Stimulated activated CD4-positive, alpha-beta T cell treated with anti-CD3 and anti-CD28 coated beads, Interleukin-1b, Interleukin-23, amount 100 ng/mL, for 1 hour (primary cell): ENCODE measurements at places on chromosomes 1 and 21.

GRCh38 chr1:38455829-38456530 is 403.6 kb downstream of the RRAGC start:
- no peak for DNase-seq

- no peak for DNase-seq
Observed at GRCh38 chr1:180937012-180937372, 24.3 kb downstream of the KIAA1614 start.

- no peak for DNase-seq
Observed at GRCh38 chr1:60637651-60638050, 444.7 kb upstream of the NFIA start.

GRCh38 chr1:152626744-152627143 is 3.8 kb upstream of the LCE3A start:
- no peak for DNase-seq

- no peak for DNase-seq
Observed at GRCh38 chr1:17633654-17634053, 94.2 kb downstream of the ARHGEF10L start.

- no peak for DNase-seq
Observed at GRCh38 chr1:200176798-200177197, 149.3 kb downstream of the NR5A2 start.

DNA sequence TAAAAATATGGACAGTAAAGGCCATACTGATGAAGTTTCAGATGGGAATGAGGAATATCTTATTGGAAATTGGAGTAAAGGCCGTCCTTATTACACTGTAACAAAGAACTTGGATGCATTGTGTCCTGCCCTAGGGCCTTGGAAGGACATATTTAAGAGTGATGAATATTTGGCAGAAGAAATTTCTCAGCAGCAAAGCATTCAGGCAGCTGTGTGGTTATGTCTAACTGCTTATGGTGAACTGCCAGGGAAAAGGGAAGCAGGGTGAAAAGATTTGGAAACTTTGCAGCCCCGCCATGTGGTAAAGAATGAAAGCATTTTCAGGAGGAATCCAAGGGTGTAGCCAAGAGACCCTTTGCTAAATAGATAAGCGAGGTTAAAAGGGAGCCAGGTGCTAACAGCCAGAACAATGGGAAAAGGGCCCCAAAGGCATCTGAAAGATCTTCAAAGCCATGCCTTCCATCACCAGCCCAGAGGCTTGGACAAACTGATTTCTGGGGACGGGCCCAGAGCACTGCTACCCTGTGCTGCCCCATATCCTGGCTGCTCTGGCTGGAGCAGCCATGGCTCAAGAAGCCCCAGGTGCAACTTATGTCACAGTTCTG is 200.0 kb downstream of the PTPRU start:
- DNase-seq: no peak

- DNase-seq: no peak
Observed at GRCh38 chr1:231821281-231821680, 194.7 kb downstream of the DISC1 start.

DNA sequence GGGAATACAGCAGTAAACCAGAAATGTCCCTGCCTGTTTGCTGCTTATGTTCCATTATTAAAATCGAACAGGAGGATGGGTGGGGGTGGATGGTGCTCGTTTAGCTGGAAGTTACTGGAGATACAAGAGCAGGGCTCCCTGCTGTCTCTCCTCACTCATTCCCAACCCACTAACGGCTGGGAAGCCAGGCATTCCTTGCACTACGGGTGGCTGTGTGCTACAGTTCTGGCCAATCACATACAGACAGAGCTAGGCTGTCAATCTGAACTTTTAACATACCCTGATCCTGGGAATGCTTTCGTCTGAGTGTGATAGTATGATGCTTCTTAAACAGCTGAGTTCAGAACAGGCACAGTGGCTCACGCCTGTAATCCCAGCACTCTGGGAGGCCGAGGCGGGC is 7.0 kb downstream of the SIPA1L2 start:
- DNase-seq: no peak

DNA sequence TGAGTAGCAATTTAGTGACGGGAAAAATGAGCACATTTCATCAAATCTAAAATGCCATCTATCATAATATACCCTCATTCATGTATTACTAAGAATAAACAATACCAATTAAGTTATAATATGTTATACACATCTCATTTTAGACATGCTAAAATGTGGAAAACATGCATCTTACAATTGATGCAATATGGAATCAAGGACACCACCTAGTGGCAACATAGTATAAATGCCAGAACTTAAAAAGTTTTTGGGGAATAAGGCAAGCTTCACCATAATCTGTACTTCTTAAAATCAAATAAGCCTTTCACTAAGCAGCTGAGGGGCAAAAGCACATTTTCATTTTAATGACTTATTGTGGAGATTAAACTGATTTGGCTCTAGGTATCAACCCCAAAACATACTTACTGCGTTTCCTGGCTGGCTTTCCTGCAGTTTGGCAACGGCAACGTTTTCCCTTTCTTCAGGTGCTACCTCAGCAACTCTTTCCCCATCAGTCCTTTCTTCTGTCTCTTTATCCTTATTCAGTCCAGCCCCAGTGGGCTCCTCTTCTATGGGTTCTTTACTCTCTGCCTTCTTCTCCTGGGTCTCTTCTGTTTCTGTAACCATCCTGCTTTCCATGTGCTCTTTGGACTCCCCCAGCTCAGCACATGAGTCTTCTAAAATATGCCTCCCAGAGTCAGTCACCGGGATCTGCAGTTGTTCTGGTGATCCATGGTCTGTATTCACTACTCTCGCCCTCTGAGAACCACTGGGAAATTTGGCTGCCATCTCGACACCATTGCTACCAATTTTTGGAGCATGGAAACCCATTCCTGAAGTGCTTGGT is 11.4 kb downstream of the SDE2 start:
- DNase-seq: no peak

DNA sequence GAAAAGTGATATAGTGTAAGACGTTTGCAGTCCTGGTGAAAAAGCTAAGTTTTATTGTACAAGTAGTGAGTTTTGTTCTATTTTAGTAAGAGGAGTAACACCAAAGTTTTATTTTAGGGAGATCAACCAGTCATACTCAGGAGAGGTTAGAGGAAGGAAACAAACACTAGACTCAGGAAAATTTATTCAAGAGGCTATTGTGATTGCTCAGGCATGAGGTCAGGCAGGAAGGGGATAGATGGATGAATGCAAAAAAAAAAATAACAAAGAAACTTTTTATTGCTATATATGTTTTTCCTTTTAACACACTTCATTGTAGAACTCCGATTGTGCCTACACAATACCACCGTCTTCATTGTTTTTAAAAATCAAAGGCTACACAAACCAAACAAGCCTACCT is 189.0 kb downstream of the LYPLAL1 start:
- DNase-seq: no peak

- DNase-seq: no peak
Observed at GRCh38 chr1:41444785-41445184, 39.7 kb downstream of the EDN2 start.

DNA sequence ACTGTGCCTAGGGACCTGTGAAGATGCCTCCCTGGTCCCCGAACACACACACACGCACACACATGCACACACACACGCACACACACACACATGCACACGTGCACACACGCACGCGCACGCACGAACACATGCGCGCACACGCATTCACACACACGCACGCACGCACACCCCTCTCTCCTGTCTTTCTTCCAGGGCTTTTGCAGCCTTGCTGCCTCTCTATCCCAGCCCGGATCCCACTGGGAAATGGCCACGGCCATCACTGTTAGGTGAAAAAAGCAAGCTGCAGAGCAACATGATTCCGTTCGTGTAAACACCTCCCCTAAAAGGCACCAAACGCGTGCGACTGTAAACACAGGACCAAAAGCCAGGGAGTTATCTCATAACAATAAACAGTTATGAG is 39.7 kb downstream of the NKAIN1 start:
- no peak for DNase-seq

- DNase-seq: no peak
Observed at GRCh38 chr1:51867479-51868232, 10.9 kb downstream of the NRDC start.

DNA sequence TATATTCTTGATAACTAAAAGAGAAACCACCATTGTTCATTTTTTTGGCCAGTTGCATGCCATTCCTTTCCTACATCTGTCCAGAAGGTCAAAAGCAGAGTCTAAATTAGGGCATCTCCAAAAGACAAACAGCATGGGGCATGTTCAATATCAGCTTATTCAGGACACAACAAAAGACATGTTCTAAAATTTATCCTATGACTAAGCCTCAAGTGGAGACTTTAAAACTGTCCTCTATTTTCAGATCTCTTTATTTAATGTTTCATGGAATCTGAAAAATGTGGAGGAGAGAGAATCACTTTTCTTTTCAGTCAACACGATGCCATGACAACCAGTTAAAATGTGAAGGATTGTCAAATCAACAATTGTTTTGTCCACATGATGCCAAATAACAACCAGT is 303.4 kb upstream of the PRMT6 start:
- no peak for DNase-seq

GRCh38 chr1:214844319-214844718 is 238.2 kb upstream of the KCNK2 start:
- no peak for DNase-seq

DNA sequence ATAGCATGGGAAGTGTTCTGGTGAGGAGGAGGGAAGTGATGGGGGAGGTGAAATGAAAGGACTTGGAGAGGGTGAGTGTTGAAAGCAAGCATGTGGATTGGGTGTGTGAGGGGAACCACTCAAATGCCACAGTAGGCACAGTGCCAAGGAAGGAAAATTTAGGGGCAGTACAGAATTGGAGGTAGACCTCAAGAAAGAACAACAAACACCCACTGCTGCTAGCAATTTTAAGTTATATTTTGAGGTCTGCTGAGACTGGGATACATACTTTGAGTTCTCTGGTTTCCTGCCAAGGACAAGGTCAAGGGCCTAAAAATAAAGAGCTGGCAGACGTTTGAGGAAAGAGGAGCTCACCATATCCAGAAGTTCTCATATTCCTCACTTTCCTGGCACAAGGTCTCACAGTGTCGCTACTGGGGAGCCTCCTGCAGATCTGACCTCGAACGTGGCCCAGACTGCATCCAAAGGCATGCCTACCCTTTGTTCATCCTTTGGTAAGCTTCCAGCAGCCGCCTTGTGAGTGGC is 104.0 kb downstream of the BRINP2 start:
- DNase-seq: no peak

DNA sequence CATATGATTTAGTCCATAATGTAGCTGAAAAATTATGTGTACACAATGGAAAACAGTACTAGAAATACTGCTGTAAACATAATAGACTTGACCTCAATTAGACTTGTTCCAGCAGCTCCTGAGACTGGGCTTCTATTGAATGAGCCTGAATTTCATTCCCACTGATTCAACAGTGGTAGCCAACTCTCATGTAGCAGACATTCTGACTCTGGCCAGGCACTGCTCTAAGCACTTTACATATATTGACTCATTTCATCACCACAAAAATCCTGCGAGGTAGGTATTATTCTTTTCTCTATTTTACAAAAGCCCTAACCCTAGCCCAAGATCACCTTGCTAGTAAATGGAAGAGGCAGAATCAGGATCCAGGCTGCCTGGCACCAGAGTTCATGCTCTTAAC is 12.8 kb upstream of the CTSS start:
- DNase-seq: no peak

DNA sequence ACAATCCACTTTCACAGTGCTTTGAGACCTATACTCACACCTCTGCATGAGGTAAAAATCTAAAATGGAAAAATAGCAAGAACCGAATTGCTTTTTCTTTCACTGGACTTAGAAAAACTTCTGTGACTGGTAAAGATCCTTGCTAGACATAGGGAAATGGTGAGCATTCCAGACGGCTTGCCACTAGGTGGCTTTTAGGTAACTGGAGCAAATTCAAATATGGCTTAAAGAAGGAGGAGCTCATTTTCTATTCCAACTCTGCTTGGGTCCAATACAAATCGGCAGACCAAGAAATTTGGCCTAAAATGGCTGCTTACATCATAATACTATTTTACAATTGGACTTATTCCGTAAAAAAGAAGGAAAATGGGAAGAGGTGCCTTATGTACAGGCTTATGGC is 977.9 kb downstream of the ADGRL2 start:
- no peak for DNase-seq

DNA sequence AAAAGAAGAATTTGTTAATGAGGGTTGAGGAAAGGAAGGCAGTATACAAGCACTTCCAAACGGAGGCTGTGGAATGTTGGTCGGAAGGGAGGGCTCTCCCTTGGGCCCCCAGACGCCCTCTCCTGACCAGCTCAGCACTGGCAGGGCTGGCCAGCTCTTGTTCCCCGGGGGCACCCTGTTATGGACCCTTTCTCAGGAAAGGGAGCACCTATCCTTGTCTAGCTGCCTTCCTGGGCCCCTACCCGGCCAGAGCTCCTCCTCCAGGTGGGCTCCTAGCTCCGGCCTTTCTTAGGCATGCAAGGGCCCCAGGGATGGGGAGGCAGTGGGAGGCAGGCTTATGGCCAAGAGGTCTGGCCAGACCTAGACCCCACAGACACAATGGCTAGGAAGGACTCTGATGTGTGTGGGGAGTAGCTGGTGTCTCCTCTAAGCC is 926 bp downstream of the BLACAT1 start:
- no peak for DNase-seq

- DNase-seq: no peak
Observed at GRCh38 chr1:187721216-187721615, 892.5 kb downstream of the PLA2G4A start.

DNA sequence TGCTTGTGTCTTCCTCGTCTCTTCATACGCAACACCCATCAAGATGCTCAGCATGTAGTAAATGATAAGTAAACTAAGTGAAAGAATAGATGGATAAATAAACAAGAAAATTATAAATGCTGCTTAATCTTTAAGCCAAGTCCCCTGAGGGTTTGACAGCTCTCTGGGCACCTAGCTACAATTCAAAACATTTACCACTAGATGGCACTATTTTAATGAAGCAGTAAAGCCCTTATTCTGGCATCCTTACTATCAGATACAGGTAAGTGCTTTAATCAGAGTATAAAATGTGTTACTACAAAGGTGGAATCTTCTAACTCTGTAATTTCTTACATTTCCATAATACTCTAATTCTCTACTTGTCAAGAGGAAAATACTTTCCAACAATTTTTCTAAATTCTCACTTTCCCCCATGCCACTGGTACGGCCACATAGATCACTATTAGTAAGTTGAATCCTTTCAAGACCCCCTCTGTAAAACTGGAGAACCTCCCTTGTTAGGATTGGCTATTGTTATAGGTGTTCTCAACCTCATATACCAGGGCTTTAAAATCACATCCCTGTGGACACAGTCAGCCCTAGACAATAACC is 137.8 kb downstream of the BARHL2 start:
- DNase-seq: no peak

- DNase-seq: no peak
Observed at GRCh38 chr21:45640001-45640887, 3.3 kb upstream of the PCBP3 start.

- no peak for DNase-seq
Observed at GRCh38 chr1:33797849-33798248, 66.0 kb upstream of the HMGB4 start.
